ENCODE measurements at places on chromosomes 16 and 17.

DNA sequence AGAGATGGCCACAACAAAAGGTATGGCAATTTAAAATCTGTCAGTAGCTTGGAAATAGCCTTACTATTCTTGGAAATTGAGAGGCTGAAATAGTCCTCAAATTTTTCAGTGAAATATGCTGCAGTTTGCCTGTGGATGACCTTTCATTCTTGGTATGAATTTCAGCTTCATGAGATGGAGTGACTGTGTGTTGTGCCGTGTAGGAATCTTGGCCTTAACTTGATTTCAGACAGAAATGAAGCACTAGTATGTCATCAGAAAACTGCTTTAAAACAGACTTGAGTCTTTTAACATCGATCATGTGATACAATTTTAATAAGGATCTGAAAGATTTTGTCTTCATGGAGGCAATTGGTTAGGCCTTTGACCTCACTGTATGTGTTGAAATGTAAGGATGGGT, 247.2 kb downstream of the CNTNAP4 start:
- DNase-seq: no peak

DNA sequence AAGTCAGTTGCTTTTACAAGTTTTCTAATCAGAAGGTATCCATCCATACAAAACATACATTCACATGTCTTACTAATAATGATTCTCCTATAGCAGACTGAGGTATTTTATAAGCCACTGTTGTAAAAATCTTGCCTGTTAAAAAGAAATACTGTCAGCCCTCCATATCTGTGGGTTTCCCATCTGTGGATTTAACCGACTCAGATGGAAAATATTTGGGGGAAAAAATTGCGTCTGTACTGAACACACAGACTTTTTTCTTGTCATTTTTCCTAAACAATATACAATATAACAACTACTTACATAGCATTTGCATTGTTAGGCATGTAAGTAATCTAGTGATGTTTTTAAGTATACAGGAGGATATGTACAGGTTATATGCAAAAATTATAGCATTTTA, 90.4 kb downstream of the PARN start:
- DNase-seq: no peak

- DNase-seq: no peak
These were observed 203.0 kb upstream of the DYNLRB2 start for GRCh38 chr16:80337786-80338185.

- no peak for DNase-seq
These were observed 70.3 kb downstream of the CMC2 start for GRCh38 chr16:80936410-80936809.

DNA sequence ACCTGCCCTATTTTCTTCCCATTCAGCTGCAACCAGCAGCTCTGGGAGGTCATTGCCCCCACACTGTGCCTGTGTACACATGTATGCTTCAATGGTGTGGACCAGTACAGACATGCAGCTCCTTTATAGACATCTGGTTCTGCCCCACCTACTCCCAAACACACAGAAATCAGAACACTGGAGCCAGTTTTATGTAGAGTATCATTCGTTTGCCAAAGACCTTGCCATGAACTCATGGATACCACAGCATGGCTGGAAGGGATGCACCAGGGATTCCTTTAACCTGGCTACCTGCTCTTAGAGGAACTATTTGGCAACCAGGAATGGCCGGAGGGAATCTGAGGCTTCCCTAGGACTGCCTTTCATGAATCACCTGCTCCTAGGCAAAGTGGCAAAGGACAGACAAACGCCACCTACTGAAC, 60.4 kb downstream of the ZFHX3 start:
- no peak for DNase-seq

GRCh38 chr16:49734331-49734730, 121.6 kb downstream of the ZNF423 start:
- DNase-seq: no peak

DNA sequence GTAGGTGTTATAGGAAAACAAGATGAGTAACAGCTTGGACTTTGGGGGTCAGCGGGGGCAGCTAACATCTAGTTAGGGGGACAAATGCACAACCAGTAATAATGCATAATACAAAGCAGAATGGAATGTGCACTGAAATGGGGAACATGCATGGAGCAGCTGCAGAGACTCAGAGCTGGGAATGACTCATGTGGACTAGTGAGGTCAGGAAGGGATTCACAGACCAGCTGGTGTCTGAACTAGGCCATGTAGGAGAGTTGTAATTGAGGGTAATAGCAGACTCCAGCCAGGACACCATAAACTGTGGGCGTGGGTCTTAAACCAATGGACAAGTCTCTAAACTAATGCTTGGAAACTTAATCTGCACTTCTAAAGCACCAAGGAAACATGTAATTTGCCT, 176.8 kb upstream of the ASIC2 start:
- no peak for DNase-seq

DNA sequence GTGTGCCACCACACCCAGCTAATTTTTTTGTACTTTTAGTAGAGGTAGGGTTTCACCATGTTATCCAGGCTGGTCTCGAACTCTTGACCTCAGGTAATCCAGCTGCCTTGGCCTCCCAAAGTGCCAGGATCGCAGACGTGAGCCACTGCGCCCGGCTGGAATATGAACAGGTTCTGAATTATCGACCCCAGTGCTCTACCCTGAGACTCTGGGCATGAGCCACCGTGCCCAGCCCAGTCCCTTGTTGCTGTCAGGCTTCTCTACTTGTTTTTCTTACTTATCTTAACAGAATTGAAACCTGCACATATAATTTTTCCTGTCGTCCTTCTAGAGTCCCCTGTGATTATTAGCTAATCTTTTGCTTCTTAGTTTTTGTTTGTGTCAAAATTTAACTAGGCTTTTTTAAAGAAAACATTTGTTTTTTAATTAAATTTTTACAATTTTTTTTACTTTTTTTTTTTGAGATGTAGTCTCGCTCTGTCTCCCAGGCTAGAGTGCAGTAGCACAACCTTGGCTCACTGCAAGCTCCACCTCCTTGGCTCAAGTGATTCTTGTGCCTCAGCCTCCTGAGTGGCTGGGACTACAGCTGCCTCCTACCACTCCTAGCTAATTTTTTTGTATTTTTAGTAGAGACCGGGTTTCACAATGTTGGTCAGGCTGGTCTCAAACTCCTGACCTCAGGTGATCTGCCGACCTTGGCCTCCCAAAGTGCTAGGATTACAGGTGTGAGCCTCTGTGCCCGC, 66.7 kb downstream of the AP2B1 start:
- DNase-seq: no peak

All from stimulated activated CD4-positive, alpha-beta T cell treated with anti-CD3 and anti-CD28 coated beads, Interleukin-2, amount 100 ng/mL, for 24 hours (primary cell).